ENCODE measurements at places on chromosomes 3 and 15.

DNA sequence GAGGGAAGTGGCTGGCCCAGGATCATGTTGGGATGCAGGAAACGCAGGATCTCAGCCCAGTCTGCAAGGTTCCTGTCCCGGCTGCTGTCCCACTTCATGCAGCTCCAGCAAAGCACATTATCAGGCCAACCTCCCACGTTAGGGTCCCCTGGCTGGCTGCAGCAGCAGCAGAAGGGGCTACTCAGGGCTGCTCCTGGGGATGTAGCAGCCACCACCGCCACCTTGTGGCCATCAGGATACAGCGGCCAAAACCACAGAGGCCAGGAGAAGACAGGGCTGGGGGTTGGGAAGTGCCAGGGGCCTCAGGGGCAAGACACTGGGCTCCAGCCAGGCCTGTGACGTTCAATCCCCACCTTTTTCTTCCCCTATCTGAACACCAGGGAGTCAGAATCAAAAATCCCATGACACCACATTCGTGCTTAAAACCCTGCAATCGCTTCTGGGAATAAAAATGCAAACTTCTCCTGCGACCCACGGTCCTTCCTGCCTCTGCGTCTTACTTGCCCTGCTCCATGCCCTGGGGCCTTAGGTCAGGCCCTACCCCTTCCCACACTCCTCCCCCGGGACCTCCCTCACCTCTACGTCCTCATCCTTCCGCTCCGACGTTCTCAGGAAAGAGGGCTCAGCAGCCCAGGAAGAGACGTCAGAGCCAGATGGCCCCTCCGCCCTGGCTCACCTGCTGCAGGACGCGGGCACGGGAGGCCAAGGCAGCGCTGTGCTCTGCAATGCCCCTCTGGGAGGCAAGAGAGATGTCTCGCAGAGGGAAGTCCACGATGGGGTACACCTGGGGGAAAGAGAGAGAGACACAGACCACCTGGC lies 21.5 kb downstream of the SSUH2 start:
- DNase-seq, result no peak

GRCh38 chr3:10623578-10624275 lies 118.3 kb upstream of the ATP2B2 start:
- DNase-seq, result no peak

DNA sequence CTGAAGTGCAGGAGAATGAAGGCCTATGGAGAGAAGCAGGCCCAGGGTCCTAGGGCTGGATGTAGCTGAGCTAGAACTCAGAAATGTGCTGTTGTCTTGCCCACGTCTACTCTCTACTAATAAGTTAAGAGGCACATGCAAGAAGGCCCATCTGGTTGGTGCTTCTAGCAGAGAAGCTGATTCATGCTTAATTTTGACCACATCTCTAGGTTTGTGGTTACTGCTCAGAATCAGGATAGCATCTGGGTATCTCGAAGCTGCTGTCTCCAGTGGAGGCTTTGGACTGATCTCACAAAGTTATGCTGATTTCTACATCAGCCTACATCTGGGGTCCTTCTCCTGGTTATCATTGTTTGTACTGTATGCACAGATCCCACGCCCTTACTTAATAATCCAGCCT lies 87.3 kb downstream of the CACNA1D start:
- no peak for DNase-seq

DNA sequence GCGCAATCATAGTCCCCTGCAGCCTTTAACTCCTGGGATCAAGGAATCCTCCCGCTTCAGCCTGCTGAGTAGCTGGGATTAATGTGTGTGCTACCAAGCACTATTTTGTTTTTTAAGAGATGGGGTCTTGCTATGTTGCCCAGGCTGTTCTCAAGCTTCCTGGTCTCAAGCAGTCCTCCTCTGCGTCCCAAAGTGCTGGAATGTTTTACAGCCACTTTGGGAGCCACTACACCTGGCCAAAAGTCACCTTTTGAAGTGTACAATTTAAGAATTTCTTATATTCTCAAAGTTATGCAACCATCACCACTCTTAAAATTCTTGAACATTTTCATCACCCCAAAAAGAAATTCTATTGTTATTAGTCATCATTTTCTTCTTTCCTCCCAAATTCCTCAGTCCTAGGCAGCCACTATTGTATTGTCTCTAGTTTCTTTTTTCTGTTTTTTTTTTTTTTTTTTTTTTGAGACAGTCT lies 17.8 kb downstream of the CDV3 start:
- DNase-seq, result no peak

GRCh38 chr15:95930659-95931375 lies 399.7 kb upstream of the NR2F2 start:
- no peak for DNase-seq

DNA sequence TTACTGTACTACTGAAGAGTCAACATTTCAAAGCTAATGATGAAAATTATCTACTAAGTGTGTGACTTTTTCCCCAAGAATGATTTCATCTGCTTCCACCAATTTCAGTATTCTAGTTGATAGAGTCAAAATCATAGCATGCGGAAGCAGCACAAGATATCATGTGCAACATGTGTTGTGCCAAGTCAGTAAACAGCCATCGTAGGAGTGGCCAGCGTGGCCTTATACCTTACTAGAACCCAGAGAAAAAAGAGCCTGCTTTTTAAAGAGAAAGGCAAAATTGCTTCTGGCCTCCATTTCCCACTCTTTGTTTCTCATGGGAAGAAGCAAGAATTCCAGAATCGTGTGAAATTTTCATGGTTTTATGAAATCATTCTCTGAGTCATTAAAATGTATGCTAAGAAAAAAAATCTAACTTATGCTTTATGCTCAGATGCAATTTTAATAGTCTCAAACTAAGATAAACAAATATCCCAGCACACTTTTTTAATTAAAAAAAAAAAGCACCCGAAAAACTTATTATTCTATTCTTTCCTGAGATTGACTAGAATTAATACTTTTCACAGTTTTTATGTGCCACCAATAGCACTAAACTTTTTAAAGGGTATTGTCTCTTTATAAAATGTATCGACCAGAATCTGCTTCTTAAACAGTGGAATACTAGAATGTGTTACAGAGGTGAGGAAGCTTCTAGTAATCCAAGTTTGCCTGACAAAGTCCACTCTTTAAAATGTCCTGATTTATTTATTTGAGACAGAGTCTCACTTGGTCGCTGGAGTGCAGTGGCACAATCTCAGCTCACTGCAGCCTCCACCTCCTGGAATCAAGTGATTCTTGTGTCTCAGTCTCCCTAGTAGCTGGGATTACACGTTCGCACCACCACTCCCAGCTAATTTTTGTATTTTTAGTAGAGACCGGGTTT lies 87.3 kb downstream of the MBNL1 start:
- no peak for DNase-seq

DNA sequence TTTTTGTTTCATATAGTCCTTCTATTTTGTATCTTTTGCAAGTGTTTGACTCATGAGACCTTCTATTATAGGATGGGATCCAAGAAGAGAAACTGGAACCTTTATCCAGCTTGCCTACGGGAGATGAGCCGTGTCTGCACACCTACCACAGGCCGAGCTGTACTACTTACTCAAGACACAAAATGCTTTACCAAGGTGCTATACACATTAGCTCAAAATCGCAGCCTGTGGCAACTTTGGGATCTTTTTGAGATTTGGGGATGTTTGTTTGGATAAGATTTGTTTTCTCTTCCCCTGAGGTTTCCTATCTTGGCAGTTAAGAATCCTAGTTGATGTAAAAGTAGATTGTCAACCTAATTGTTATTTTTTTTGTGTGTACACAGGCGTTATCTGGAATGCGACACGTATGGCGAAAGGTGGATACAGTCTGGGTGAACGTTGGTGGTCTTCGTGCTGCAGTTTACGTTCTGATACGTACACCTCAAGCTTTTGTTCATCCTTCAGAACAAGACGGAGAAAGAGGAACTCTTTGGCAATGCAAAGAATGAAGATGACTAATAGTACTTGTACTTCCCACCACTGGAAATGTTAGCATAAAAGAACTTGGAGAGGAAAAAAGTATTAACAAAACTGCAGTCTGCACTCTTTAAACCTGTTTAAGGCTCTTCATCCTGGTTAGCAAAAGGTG lies 13.1 kb upstream of the SETD5 start:
- DNase-seq, result no peak

- DNase-seq, result no peak
Observed at GRCh38 chr3:128354788-128355542, 111.7 kb downstream of the DNAJB8 start.

GRCh38 chr3:152428577-152428976 lies 159.8 kb downstream of the MBNL1 start:
- no peak for DNase-seq

DNA sequence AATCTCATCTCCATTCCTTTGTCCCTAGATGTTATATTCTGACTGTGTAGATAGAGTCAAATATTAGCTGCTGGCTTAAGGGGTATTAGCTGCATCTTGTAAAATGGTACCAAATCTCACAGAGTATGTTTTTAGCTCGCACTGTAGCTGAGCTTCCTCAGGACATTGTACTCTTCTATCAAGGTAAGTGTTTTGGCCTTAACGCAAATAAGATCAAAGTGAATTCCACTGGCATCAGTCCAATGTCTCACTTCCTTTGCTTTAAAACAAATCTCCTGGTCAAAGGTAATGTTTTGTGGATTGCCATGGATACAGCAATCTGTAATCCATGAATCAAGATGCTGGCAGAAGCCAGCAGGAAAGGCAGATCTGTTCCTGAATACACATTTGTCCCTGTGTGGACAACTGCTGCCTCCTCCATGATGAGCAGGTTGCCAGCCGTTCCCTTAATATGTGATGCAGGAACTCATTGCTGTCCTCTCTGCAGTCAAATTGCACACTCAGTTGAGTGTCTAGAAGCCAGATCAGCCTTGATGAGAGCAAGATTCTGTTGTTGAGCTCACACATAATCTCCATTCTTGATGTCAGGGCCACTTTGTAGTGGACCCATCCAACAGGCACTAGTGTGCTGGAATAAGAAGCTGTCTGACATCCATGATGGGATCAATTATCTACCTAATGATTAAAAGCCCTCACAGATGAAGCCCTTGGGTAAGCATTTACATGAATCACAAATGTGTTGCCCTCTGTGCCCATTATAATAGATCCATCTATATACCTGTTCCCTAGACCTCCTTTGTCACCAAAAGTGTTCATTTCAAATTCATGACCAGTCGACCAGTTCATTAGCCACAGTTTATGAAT lies 96.6 kb upstream of the AGTR1 start:
- DNase-seq, result no peak

DNA sequence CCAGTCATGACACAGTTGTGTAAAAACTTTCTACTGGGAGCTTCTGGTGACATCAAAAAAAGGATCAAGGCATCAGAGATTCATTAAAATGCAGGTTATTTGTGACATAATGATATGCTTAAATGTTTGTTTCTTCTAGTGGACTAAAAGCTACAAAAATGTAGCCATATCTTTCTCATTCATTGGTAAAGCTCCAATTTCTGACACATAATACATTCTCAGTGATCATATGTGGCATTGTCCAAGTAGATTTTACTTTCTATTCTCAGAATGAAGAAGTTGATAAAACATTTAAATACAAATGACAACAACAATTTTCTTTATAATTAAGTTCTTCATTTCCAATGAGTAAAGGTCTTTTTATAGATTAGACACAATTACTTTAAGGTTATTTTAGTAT lies 71.0 kb upstream of the ARHGEF26 start:
- no peak for DNase-seq

DNA sequence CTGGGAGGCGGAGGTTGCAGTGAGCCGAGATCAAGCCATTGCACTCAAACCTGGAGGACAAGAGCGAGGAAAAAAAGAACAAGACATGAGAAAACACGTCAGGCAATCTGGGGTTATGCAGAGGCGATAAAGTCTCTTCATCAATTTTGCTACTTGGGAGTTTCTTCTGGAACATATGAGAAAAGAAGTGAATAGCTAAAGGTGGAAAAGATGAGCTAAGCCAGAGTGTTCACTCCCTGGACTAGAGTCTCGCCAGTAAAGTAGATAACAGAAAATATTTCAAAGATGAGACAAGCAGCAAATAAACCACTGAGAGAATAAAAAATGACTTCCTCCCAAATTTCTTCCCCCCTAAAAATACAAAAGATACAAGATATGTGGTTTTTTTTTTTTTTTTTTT lies 188.4 kb upstream of the HES1 start:
- no peak for DNase-seq

GRCh38 chr15:91408476-91409076 lies 308.5 kb downstream of the SV2B start:
- DNase-seq, result no peak

GRCh38 chr15:68909601-68910100 lies 20.7 kb upstream of the SPESP1 start:
- DNase-seq, result no peak

DNA sequence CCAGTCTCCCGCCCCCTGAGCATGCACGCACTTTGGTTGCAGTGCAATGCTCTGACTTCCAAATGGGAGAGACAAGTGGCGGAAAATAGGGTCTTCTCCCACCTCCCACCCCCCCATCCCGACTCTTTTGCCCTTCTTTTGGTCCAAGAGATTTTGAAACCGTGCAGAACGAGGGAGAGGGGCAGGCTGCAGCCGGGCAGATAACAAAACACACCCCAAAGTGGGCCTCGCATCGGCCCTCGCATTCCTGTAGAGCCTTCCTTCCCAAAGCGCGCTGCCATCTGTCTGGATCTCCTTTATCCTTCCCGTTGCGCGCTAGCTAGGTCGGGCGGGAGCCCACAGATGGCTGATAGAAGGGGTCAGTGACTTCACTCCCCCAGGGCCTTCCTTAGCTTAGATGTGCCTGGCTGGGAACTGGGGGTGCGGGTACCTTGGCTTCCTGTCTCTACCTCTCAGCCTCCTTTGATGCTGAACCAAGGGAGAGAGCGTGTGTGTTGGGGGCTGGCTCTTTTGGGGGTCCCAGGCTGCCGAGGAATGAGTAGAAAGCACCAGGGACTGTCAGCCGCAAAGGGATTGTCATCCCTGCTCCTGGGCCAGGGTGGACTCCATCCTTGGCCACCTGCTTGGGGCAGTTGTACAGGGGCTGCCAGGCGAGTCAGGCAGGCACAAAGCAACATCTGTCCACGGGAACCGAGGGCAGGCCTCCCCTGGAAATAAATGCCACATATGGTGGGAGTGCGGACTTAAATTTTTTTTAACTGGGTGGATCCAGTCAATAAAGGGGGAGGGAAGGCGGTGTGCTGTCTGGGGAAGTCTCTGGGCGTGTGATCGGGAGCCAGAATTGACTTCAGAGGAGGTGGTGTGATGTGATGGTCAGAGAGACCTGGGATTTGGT lies 1.8 kb downstream of the SMAD3 start:
- DNase-seq, result no peak

DNA sequence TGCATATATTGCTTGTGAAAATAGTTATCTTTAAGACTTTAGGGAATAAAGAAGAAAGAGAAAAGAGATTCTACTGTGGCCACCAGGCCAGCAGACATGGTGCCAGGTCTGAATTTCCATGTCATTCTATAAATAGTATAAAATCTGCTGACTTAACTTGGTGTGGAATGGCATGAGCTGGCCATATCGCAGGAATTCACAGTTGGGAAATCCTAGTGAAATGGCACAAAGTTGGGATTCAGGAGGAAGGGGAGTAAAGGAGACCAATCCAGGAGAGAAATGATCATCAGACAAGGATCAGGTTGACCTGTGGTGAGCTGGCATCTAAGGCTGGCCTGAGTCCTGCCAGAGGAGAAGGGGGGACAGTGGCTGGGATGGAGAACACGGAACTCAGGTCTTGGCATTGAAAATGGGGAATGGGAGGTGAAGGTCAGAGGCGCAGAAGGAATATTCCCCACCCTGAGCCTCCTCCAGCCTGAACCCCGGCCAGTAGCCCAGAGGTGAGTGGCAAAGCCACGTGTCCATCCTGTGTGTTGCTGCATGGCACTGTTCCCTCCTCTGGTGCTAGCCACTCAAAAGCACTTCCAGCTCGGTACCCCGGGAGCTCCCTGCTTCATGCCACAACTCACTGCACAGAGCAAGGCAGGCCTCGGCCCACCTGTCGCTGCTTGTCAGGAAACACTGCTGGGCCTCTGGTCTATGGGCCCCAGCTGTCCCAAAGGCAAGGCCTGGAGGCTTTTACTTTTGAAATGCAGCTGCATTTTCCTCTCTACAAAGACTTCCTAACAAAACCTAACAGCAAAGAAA lies 51.4 kb downstream of the SSUH2 start:
- no peak for DNase-seq
